ENCODE measurements at places on chromosomes 13 and 19.

DNA sequence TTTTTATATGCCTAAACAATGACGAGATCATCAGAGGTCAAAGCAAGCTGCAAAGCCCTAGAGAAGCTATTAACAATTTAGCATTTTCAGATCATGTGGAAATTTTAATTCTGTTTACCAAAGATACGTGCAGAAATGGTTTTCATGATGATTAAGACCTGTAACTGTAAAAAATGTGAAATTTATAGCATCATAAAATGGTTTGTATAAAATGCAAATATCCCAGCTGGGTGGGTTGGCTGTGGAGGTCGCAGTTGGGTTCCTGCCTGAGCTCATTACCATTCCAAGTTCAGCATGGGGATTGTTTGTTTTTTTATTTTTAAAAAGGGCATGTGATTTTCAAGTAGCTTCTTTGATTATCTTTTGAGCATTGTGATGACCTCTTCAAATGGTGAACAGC is 47.9 kb upstream of the SIAH3 start:
- DNase-seq, result no peak

GRCh38 chr19:10230173-10230860 is 814 bp downstream of the S1PR2 start:
- DNase-seq, result peak; percentile 39

DNA sequence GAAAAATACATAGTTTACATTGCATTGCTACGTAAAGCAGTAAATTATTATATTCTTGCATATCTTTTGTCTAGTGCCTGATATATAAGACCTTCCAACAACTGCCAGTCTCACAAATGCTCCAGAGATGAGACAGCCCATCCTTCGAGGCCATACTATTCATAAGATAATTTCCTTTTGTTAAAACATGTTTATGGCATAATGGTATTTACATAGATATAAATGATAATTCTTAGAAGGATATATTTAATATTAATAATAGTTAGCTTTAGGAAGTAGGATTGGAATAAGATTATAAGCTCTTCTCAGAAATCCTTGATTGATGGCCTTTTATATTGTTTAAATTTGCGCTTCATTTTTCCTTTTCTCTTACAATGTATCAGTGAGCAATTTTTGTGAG is 1410.1 kb upstream of the MIR17HG start:
- no peak for DNase-seq

DNA sequence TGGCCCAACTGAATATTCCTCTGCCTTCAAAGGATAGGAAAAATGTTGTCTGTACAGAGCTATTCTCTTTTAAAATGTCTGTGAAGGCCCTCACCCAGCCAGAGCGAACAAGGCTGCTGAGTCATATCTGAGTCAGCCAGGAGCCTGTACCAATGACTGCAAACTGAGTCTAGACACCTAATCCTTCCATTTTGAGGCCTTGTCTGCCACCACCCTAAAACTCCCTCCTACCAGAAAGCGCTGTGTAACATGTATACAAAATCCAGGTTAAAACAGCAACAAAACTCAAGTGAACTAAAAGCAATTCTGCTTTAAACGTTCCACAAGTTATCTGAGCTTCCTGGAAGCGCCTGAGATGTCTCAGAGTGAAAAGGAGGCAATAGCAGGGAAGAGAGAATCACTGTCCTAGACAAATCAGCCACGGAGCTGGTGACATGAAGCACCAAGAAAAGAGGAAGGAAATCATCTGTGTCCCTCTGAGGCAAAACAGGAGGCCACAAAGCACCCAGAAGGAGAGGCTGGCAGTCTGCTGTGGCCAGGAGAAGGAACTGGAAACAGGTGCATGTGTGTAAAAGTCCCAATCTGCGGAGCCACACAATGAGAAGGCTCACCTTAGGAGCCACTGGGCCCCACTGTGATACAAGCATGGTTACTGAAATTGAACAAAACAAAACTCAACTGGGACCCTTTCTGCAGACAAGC is 10.2 kb downstream of the DHRS12 start:
- peak; percentile 84 for DNase-seq

DNA sequence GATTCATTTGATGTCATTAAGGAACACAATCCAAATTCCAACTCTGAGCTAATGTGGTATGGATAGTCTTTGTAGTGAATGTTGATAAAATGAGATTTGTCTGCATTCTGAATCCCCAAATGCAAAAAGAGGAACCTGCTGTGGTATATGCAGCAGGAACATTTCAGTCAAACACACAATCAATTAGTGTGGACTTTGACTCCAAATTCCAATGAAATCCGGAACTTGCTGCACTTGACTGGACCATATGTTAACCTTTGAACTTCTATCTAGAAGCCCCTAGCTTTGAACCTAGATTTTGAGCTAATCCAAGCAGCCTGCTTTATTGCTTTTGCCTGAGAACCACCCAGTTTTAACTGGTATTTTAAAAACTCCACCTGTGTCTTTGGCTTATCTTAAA is 341.3 kb downstream of the SPRY2 start:
- no peak for DNase-seq

- DNase-seq, result no peak
Measured at GRCh38 chr13:22077205-22077683, 406.4 kb downstream of the FGF9 start.

GRCh38 chr13:79637133-79637763 is 156.3 kb downstream of the NDFIP2 start:
- peak; percentile 50 for DNase-seq

- DNase-seq, result no peak
Measured at GRCh38 chr13:77724092-77724491, 26.6 kb downstream of the SLAIN1 start.

- DNase-seq, result no peak
Measured at GRCh38 chr13:98878486-98879126, 99.3 kb downstream of the DOCK9 start.

DNA sequence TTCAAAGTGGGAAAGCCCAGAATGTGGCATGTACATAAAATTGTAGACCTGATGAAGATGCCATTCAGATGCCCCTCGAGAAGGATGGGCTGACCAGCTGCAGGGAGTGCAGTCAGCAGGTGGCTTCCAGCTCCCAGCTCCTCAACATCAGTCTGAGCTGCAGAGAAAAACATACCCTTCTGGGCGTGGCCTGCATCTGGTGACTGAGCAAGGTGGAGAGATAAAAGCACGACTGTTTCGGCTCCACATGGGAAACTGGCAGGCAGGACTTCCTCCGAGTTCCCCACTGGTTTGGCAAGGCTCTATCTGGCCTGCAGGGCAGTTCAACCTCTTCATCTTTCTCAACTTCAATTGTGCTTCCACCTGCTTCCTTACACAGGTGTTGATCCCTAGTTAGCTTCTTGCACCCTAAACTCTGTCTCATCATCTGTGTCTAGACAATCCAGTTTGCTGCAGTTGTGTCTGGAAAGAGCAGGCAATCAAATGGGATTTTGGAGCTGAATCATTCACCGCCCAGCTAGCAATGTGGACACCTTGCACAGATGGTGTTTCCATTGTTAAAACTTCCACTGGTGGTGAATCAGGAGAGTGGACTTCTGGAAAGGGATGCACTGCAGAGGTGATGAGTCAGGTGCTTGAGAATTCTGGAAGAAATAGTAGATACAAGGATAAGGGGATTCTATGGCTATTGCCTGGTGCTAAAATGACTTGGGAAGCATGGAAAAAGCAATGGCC is 56.8 kb downstream of the POLR1D start:
- no peak for DNase-seq

DNA sequence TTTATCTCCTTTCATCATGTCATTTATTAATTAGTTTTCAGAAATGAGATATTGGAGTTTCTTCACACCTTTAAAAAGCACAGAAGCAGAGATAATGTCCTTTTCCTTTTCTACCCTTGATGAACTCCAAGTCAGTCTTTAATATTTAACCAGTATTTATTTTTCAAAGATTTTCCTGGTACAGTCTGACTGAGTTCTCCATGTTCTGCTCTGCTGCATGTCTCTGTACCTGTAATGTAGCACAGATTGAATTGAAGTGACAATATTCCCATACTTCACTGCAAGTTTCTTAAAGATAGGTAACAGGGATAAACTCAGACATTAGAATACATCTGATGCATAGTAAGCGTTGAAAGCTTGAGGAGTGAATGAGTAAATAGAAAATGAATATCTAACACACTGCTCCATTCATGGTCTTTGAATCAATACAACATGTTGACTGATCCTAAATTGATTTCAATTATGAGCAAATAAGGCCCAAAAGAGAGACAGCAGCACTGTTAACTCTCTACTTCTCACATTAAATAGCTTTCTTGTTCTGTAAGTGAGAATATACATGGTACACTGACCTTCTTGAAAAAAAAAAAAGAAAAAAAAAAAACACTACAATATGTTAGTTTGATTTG is 1323.6 kb upstream of the PRR20A start:
- DNase-seq, result no peak

GRCh38 chr13:102693776-102694175 is 1.1 kb downstream of the METTL21C start:
- DNase-seq, result peak; percentile 62

DNA sequence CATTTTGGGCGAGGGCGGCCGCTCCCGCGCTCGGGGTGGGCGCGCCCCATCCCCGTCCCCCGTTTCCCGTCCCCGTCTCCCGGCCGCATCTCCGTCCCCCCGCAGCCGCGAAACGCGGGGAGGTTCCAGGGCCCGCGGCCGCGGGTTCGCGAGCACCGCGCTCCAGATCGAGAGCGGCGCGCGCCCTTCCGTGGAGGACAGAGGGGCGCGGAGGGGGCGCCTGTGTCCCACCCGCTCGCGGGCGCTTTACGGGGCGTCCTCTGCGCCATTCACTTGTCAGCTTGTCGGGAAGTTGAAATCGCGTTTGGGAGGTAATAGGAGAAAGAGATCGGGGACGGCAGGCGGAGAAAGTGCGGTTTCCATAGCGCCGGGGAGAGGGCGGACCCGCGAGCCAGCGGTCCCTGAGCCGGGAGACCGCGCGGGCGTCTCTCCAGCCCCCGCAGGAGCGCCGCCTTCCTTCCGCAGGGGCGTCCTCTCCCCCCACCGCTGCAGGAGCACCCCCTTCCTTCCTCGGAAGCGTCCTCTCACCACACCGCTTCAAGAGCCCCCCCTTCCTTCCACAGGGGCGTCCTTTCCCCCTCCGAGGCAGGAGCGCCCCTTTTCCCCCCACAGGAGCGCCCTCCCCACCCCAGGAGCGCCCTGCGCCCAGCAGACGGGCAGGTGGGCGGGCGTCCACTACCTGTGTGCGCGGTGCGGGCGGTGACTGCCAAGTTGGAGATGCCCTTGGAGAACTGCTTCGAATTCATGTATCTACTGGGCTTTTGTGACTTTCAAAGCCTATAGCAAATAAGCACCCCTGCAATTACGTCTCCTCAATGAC is 962 bp upstream of the IRS2 start:
- peak; percentile 61 for DNase-seq

DNA sequence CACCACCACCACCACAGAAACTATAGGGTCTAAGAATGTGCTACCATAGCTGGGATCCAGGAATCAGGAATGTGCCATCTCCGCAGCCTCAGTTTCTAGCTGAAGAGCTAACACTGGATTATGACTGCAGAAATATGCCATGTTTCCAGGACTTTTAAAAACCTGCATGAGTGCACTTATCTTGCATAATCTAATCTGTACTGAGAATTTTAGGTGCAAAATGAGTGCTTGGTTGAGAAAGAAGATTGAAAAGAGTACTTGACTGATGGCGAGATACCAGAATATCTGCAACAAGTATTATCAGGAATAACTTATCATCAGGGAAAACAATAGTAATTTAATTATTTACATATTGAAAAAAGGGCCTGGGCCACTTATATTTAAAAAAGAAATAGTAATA is 97.2 kb upstream of the FAM216B start:
- DNase-seq, result no peak

- DNase-seq, result peak; percentile 47
Measured at GRCh38 chr19:16496613-16496983, 404 bp downstream of the C19orf44 start.

DNA sequence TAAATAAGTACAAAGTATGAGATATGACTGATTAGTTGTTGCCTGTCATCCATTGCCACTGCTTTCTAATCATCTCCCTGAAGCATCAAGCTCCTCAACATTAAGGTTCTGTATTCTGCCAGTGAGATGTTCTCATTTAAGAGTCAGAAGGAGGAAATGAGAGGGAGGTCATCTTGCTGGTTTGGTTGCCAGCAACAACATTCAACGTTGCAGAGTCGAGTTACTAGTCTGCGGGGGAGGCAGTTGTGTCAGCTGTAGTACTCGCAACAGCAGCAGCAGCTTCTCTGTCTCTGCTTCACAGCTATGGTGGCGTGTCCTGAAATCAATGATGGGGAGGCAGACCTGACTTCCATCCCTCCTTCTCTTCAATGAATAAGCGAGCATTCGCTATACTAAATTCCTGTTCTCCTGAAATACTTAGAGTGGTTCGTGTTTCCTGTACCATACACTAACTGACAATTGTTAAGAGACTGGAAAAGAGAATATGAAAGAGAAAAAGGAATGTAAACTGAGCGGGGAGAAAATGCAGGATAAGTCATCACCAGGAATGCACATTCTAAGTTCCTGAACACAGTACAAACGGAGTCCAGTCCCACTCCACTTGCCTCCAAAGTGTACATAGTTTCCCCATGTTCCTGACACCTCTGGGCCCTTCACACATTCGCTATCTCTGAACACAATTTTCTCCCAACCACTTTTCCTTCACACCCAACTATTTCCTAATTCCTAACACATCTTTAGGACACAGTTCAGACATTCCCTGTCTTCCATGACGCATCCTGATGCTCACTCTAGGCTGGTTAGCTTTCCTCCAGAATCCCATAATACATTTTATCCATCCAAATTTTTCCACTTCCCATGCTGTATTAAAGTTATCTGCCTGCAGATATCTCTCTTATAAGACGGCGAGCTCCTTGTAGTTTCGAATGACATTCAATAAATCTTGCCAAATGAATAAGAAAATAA is 263.0 kb downstream of the KLF12 start:
- DNase-seq, result peak; percentile 97

- DNase-seq, result no peak
Measured at GRCh38 chr13:66655847-66656454, 574.2 kb downstream of the PCDH9 start.

GRCh38 chr19:58037927-58038687 is 4.3 kb downstream of the ZSCAN1 start:
- no peak for DNase-seq

DNA sequence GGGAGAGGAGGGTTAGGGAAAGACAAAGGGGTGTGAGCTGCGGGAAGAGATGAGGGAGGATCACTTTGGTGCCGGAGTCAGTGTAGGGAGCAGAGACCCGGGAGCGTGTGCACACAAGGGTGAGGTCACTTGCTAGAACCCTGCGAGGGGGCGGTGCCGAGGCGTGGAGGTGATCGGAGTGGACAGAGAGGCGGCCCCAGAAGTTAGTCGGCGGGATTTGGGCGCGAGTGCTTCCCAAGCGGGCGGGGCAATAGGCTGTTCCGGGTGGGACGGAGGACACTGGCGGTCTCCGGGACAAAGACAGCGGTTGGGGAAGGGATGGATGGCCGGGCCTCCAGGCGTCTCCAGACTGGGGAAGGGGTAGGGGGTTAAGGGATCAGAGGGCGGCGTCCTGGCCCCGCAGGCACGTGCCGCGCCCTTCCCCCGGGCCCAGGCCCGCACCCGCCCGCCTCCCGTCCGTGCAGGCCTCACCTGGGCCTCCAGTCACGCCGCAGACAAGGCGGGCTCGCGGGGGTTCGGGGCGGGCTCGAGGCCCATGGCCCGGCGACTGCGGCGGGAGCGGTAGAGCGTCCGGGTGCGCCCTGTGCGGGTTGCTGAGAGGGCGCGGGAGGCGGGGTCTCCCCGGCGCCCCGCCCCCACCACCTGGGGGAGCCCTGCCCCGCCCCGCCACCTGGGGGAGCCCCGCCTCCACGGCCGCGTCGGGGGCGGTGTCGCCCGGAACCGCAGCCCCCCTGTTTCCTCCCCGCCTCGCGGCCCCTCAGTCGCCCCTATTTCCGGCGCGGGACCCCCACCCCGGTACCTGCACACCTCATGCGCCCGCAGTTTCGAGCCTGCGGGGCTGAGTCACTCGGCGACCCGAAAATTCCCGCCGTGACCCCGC is at the start of gene LPAR2:
TSS of gene LPAR2 (minus strand) at position 600 of the 880 bp plus-strand sequence. CDS start 945 bp downstream, outside the sequence.
- no peak for DNase-seq

GRCh38 chr19:47142779-47143178 is 12.1 kb downstream of the SAE1 start:
- DNase-seq, result no peak
